Activated CD4-positive, alpha-beta T cell treated with anti-CD3 and anti-CD28 coated beads, Interleukin-2, amount 10 ng/mL, durations not matched to agents 7 days and 5 days (primary cell): ENCODE measurements at places on chromosomes 2 and 18.

- peak; percentile 37 for DNase-seq
Observed at GRCh38 chr2:202762556-202762955, 109.0 kb downstream of the ICA1L start.

DNA sequence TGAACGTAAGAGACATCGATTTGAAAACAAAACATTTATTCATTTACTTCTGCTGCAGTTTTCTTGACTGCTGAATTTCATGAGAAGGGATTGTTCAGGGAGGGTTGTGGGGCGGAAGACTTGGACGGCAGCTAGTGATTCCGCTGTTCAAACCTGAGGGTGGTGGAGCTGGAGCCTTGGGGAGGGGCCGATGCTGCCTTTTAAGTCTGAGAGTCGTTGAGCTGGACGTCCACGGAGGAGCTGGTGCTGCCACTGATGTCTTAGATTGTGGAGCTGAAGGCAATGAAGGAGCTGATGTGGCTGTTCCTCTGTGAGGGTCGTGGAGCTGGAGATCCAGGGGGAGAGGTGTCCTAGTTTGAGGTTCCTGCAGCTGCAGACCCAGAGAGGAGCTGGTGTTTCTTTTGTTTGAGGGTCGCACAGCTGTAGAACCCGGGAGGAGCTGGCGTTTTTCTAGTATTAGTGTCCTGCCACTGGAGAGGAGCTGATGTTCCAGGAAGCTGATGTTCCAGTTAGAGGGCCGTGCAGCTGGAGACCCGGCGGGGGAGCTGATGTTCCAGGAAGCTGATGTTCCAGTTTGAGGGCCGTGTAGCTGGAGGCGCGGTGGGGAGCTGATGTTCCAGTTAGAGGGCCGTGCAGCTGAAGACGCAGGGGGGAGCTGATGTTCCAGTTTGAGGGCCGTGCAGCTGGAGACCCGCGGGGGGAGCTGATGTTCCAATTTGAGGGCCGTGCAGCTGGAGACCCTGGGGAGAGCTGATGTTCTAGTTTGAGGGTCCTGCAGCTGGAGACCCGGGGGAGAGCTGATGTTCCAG is 150.9 kb downstream of the RTP5 start:
- no peak for DNase-seq

- DNase-seq, result no peak
Observed at GRCh38 chr18:484749-485464, 15.6 kb downstream of the COLEC12 start.

- DNase-seq, result no peak
Observed at GRCh38 chr2:190170673-190171072, 108.1 kb upstream of the MSTN start.

DNA sequence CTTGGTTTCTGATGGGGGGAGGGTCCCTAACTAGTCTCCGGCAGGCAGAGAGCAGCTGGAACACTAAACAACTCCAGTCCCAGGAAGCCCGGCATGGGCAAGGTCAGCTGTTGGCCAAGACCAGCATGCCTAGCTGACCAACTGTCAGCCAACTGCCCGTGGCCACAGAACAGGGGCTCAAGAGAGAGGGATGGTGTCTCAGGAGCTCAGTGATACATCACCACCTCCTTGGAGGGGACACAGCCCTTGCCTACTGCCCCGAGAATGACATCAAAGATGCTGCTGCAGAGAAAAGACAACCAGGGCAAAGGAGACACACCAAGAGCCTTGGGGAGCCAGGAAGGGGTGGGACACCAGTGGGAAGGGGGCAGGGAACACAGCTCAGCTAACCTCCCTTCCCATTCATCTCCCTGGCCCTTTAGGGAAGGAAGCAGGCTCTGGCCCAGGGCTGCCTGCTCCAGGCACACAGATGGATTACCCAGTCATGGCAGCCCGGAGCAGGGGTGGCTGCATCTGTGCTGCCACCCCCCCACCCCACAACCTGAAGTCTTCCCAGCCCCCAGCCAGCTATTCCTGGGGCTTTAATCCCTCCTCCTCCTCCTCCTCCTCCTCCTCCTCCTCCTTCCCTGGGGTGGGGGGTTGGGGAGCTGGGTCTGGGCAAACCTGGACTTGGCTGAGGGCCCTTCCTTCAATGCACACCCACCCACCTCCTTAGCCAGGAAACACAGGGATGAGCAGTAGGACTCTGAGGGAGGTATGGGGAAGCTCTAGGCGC is 1.9 kb downstream of the BIN1 start:
- no peak for DNase-seq

DNA sequence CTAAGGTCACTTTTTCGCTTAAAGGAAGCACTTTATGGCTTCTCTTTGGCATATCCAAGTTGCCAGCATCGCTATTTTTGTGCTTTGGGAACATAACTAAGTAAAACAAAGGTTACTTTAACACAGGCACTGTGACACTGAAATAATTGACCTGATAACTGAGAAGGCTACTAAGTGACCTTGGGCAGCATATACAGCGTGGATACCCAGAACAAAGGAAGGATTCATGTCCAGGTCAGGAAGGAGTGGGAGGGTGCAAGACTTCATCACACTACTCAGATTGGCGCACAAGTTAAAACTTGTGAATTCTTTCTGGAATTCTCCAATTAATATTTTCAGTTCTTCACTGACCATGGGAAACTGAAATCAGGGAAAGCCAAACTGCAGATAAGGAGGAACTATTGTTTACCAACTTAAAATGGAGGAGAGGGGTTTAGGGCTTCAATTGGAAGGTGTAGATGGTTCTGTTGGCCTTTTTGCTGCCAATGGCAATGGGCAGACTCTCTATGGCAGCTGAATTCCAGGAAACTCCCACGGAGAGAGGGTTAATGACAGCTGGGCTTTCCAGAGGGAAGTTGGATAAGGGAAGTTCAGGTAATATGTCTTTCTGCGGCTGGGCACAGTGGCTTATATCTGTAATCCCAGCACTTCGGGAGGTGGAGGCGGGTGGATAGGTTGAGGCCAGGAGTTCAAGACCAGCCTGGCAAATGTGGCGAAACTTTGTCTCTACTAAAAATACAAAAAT is 45.3 kb downstream of the COMMD1 start:
- DNase-seq, result no peak

GRCh38 chr2:101775092-101775491 is 77.6 kb downstream of the MAP4K4 start:
- no peak for DNase-seq

GRCh38 chr2:1617425-1618021 is 126.8 kb downstream of the PXDN start:
- DNase-seq, result no peak

DNA sequence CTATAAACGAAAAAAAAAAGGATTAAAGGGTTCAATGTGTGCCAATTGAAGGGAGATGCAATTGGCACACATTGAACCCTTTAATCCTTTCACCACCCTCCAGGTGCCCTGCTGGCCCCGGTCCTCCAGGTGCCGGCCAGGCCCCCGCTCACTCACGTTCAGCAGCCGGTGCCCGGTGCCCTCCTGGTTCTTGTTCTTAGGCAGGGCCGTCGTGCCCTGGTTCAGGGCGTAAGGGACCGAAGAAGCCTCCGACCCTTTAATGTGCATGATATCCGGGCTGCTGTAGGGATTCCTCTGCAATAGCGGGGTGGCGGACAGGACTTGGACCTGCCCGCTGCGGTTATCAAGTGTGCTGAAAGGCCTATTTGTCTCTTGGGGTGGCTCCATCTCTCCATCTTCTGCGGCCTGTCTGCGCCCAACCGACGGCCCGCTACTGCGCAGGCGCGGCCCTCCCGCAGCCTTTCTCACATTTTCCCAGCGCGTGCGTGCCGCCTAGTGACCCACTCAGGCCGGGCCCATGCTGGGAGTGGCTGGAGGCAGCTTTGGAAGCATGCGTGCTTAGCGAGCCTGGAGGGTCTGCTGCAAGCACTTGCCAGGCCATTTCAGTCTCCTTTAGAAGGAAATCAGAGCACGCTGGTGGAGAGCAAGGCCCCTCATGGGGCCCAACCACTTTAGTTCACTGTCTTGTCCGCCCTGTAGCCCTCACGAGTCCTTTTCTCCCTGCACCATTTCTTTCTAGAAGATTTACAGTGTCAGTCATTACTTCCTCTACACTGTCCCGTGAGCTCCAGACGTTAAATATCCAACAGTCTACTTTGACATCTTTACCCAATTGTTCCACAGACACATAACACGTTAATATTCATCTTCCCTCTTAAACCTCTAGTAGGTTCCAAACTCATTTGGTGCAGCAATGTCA is 24.3 kb downstream of the TMEM237 start:
- DNase-seq, result no peak

DNA sequence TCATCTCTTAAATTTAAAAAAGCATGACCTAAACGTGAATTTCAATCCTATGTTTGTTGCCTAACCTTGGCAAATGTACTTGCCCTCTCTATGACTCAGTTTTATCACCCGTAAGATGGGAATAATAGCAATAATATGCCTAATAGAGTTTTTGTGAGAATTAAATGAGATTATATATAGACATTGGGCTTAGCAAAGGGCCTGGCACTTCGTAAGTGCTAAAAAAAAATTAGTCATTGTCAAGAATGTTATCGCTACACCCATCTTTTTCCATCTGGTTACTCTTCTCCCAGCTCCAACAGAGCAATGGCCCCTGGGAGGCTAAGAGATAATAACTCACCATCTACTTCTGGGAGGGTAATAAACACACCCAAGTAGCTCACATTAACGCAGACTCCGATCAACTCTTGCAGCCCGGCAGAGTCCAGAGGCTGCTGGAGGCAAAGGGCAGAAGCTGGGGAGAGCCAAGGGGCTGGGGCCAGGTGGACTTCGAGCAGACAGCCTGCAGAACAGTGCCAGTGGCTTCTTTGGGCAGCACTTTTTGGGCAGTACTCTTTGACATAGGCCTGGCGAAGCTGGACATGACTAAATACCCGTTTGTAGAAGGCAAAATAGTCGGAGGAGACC is 63.9 kb upstream of the STPG4 start:
- no peak for DNase-seq

- DNase-seq, result no peak
Observed at GRCh38 chr18:77061281-77061945, 71.2 kb downstream of the MBP start.

DNA sequence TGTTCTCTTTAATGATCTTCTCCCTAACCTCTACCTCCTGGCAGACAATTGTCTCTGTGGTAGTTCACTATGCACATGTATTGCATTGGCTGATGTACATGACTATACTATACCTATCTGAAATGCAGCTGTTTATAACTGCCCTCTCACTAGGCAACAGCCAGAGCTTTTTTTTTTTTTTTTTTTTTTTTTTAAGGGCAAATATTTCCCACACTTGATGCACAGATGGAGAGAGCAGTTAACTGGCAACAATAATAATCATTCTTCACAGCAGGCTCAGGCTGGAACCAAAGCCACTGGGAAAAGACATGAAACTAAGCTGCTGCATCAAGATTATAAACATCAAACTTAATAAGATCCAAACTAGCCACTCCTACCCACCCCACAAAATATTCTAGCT is 707.7 kb downstream of the LRP1B start:
- DNase-seq, result no peak

DNA sequence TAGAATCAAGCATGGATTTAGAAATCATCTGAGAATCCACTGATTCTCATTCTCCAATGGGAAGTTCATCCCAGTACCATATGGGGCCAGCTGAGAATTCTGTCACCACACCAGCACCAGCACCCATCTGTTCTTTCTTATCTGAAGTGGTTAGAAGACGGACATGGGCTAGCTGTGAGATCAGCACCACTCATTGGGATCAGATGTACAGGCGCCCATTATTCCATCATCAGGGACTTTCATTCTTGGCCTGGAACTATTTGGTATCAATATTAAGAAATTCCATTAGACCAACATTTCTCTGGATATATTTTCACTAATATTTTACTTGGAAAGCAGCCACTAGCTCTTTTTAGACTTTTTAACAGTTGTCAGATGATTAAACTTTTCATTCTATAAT is 185.9 kb upstream of the LINC00305 start:
- DNase-seq, result no peak

- no peak for DNase-seq
Observed at GRCh38 chr2:70396612-70397011, 94.7 kb upstream of the FAM136A start.

- no peak for DNase-seq
Observed at GRCh38 chr18:48493434-48494230, 45.2 kb upstream of the CTIF start.
